Umbilical cord (tissue), 2 donors: ENCODE measurements at places on chromosomes 2 and 18. TPM values are rescaled to one million over a fixed set of nuclear protein-coding genes. Genes with fewer than 3 reads are reported as not detected.

DNA sequence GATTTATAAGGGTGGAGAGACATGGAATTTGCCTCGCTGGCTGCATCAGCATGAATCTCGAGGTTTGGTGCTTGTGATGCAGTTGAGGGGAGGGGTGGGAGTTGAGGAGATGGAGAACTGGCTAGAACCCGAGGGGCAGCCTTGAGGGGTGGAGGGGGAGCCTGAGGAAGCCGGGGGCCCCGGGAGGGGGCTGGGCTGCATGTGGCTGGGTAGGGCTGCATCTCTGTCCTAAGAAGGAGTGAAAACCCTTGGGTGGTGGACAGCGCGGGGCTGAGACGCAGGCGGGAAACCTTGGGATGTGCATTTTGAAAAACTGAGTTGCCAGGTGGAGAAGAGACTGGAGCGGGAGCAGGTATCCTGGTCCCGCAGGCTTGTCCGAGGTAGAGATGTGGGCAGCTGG lies 64.2 kb downstream of the SNTG2 start:
- no peak for DNase-seq

GRCh38 chr2:37982147-37982582 lies 57.1 kb downstream of the RMDN2 start:
- DNase-seq = peak; percentile 73

Gene MAT2A
- total RNA-seq = 67.7 TPM

Gene SIGLEC15
- total RNA-seq = 1.2 TPM

DNA sequence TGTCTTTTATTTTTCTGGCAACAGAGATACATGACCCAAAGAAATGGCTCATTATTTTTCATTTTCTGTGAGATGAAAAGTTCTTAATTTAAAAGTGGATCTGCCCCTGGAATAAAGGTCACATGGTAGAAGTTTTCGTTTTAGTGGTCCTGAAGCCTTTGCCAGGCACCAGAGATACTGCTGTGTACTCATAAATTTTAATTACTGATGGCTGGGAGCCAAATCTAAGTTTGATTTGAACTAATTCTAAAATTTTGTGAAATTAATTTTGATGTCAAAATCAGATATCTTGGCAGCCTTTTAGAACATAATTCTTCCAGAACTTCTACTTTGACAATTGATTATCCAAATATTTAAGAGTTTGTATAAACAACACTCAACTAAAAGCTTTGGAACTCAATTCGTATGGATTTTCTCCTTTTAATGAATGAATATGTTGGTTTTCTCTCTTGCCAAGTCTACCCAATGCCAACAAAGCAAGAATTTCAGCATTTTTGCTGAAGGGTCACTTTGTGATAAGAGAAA lies 128.5 kb upstream of the SP5 start:
- DNase-seq = no peak

DNA sequence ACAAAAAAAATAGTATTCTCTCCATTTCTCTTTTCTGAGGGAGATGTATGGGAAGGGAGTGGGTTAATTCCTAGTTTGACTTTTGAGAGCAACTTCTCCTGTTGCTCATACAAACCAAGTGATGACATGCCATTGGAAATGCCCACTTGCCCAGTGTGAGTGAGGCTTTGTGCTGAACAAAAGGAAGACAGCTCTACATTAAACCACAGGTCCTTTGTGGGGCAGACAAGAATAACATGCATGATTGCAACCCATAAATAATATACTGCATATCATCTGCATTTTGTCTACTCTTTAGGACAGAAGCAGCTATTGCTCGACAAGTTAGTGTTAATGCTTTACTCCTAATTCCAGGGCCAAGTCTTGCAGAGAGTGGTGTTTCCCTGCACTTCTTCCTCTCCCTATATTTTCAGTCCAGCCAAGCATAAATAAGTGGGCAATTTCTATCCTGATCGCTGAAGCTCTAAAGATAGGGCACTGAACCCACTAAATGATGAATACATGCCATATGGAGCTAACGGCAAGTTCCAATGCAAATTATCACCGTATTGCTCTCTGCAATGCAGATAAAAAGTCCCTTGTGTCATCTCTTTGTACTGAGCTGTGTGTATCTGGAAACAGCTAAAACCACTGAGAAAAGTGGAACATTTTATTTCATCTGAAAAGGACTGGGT lies 19.4 kb upstream of the EHBP1 start:
- no peak for DNase-seq

DNA sequence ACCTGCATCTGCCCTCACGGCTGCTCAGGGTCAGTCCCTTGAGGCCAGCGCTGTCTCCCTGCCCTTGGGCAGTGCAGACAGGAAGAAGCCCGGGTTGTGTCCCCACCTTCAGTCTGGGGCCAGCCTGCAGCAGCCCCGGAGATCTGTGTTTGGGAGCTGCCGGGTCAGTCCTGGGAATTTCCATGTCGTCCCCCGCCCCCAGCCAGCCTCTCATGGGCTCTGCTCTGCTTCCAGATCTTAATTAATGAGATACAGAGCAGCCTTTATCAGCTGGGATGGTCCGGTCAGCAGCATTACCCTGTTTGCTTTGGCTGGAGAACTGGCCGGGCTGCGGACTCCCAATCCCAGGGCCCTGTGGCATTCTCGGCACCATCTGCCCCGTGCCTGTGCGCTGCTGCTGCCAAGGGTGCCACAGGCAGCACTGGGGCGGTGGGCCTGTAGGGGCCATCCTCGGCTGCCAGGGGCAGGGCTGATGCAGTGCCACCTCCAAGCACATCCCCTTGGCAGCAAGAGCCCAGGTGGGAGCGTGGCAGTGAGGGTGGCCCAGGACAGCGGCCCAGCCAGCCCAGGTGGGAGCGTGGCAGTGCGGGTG lies 2.4 kb downstream of the BOK start:
- DNase-seq = no peak

- no peak for DNase-seq
These were observed 18.3 kb downstream of the NHEJ1 start for GRCh38 chr2:219142329-219142728.
